ENCODE measurements at places on chromosomes 16 and 17.

GRCh38 chr16:53209429-53209828, 154.6 kb downstream of the CHD9 start:
- no peak for DNase-seq

GRCh38 chr17:28227316-28228108, 91.5 kb upstream of the TMEM97 start:
- DNase-seq = no peak

DNA sequence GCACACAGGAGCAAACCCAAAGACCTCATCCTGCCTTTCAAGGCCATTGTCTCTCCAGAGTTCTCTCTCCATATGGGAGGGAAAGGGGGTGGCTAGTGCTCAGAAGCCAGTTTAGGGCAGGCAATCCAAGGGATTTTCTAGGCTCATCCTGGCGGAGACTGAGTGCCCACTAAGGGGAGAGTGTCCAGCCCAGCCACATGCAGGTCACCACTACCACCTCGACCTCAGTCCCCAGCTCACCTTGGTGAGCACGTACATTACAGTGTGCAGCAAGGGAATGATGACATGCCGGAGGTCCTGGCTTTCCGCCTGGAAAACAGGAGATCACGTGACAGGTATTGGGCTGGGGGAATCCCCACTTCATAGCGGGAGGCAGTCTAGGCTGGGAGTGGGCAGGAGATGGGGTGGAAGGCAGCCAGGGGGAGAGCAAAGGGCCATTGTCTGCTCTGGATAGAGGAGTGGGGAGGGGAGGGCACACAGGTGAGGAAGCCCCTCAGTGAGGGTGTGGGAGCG, 29.9 kb downstream of the PIK3R6 start:
- DNase-seq = no peak

- no peak for DNase-seq
Measured at GRCh38 chr17:61770752-61771533, 92.4 kb downstream of the BRIP1 start.

DNA sequence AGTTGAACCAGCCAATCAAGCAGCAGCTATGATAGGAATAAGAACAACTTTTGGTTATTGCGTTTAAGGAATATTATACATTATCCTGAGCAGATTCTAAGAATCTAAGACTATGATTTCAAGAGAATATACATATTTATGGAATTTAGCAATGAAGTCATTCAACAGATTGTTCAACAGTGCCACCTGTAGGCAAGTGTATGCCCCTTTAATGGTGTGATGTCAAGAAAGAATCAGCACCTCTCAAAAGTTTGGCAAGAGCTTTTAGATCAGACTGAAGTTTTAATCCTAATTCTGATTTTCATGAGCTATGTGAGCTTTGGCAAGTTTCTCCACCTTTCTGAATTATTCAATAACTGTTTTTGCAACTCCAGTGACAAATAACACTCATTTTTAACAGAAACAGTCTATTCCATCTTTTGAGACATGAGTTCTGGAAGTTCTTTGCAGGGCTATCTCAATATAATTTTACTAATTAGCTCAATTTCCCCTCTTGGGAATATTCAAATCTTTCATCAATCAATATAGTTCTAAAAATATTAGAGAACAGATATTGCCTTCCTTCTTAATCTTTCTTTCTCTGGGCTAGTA, 474.3 kb upstream of the TOM1L1 start:
- DNase-seq = no peak

DNA sequence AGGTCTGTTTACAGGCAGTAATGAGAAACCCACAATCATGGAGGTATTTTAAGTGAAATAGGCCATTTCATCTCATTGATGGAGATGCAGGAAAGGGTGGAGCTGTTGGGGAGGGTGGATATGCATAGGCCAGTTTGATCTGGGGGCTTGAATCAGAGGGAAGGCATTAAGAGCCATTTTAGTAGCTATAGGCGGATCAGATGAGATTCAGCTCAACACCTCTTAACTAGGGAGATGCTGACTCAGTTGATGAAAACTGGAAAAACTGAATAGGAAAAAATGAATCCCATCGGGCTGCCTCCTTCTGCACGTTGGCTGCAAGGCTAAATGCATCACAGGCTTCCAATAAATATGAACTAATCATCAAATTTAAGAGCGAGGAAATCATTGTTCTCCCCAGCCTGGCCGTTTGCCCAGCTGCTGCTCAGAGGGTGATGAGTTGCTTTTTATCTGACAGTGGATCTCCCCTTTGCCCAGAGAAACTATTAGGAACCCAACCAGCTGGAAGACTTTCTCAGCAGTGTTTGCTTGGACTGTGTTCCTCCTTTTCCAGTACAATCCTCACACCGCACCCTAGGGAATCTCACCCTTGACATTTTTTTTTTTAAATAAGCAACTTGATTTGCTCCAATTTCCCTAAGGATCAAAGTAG, 149.6 kb downstream of the SOX9 start:
- no peak for DNase-seq

DNA sequence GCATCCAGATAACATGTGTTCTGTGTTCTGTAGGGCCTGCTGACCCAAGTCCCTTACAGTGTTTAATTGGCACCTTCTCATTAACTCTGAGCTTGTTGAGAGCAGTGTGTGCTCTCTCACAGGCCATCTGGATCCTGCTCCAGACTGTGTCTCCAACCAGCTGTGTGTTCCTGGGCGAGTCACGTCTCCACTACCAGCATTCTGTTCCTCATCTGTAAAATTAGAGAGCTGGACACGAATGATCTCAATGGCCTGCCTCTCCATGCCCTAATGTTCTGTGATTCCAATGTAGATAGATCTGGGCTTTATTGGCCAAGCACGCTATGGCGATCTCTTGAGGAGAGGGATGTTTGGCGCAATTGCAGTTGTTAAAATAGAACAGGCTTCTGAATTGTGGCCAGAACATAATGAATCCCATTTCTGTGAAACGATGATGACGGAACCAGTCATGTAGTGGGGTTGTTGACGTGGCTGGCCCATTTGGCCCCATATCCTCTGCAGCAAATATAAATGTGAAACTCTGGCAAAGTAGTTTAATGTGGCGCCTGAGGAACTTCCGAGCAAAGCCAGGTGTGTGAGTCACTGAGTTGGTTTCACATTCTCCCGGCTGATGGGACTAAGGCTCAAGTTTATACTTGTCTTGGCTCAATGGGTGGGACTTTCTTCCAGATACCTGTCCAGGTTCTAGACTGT, 22.2 kb downstream of the TBX4 start:
- no peak for DNase-seq
